ENCODE measurements at places on chromosomes 2 and 18. TPM values are rescaled to one million over a fixed set of nuclear protein-coding genes. Genes with fewer than 3 reads are reported as not detected.

DNA sequence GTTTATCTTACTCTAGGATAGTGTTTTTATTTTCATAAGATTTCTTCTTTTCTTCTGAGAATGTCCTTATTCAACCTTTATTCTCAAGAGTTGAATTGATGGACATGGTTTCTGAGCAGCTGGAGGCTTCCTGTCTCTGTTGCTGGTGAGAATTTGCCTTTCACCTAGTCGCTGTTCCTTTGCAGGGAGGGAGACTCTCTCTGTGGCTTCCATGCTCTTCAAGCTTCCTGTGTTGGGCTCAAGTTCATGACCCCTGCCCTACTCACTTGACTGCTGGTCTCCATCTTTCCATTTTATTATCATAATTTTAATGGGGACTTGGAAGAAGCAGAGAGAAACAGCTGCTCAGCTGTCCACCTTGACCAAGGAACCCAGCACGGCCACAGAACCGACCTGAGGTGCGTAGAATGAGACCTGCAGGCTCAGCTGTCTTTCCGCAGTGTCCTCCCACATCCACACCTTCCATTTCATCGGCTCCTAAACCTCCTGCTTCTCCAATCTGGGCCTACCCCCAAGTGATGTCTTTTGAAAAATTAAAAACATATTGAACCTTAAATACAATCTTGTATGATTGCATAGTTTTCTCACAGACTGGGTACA, 24.2 kb downstream of the TMEM18 start:
- no peaks in the 10 kb centered on the region for H3K27me3 ChIP-seq
- no peak overlapping the region for H3K27ac ChIP-seq
- DNase-seq, result no peak
- H3K4me3 ChIP-seq, result no peak overlapping the region
- H3K4me1 ChIP-seq, result peaks cover 25% of the 10 kb centered on the region
- no peaks in the 10 kb centered on the region for H3K36me3 ChIP-seq

DNA sequence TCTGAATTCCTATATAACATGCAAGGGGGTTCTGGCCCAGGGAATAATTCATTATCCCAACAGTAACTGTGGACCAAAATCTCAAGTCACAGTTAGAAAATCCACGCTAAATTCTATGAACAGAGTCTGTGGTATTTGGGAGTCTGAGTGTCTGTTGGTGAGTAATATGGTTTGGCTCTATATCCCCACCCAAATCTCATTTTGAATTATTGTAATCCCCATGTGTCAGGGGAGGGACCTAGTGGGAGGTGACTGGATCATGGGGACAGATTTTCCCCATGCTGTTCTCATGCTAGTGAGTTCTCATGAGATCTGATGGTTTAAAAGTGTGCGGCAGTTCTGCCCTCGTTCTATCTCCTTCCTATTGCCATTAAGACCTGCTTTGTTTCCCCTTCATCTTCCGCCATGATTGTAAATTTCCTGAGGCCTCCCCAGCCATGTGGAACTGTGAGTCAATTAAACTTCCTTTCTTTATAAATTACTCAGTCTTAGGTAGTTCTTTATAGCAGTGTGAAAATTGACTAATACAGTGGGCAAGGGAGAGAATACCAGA, 68.3 kb downstream of the NBAS start:
- no peak overlapping the region for H3K4me3 ChIP-seq
- DNase-seq, result no peak
- H3K4me1 ChIP-seq, result no peaks in the 10 kb centered on the region
- no peaks in the 10 kb centered on the region for H3K27me3 ChIP-seq
- no peak overlapping the region for H3K27ac ChIP-seq

GRCh38 chr2:54931473-54931872, 118.8 kb downstream of the RTN4 start:
- no peak overlapping the region for H3K4me3 ChIP-seq
- no peaks in the 10 kb centered on the region for H3K27me3 ChIP-seq
- no peak for DNase-seq
- H3K36me3 ChIP-seq, result no peaks in the 10 kb centered on the region
- no peaks in the 10 kb centered on the region for H3K4me1 ChIP-seq

DPP10 gene
- not detected for total RNA-seq
